ENCODE measurements at places on chromosomes 4 and X.
A peak's percentile ranks its signal among the peaks of the same experiment; 100 is the strongest.

GRCh38 chr4:86302251-86302650, 57.6 kb downstream of the MAPK10 start:
- DNase-seq = no peak

DNA sequence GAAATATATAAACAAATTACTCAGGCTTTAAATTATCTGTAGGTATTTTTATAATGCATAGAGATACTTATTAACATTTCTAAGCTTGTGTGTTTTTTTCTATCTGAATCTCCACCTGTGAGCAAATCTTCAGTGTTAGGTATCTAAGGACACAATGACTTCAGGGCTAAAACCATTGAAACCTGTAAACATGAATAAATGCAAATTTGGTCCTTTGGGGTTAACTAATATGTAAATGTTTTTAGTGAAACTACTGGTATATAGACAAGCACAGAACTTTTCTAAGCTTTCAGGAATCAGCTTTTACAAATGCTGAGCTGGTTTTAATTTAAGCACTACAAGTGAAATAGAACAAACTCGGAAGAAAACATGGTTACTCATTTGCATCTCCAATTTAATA, 147.9 kb downstream of the FBXO8 start:
- no peak for DNase-seq

GRCh38 chr4:102826890-102827673, at the start of gene UBE2D3:
Gene UBE2D3, minus strand, starts transcription at chr4:102827551. Its CDS starts 1,043 bp downstream, at chr4:102826508.
- peak; percentile 88 for DNase-seq

GRCh38 chr4:148998719-148999118, 556.5 kb upstream of the NR3C2 start:
- no peak for DNase-seq

GRCh38 chrX:8783714-8784098, 17.5 kb downstream of the FAM9A start:
- DNase-seq = no peak

- DNase-seq = no peak
These were observed 35.4 kb downstream of the SEL1L3 start for GRCh38 chr4:25827373-25827772.

GRCh38 chr4:112523008-112523721, 7.2 kb upstream of the NEUROG2 start:
- DNase-seq = no peak

Data from stimulated activated CD4-positive, alpha-beta T cell treated with anti-CD3 and anti-CD28 coated beads, Interleukin-1b, Interleukin-23, amount 100 ng/mL, for 24 hours (primary cell).